ENCODE measurements at places on chromosomes 3 and 15.

GRCh38 chr15:88089024-88089620 is 167.4 kb downstream of the NTRK3 start:
- no peak overlapping the region for H3K27ac ChIP-seq
- no peaks in the 10 kb centered on the region for H3K27me3 ChIP-seq
- H3K36me3 ChIP-seq = no peaks in the 10 kb centered on the region
- no peak for DNase-seq
- H3K4me1 ChIP-seq = peaks cover 16% of the 10 kb centered on the region
- no peak overlapping the region for H3K4me3 ChIP-seq

GRCh38 chr3:37279236-37279635 is 104.9 kb upstream of the LRRFIP2 start:
- no peak overlapping the region for H3K4me3 ChIP-seq
- peaks cover 36% of the 10 kb centered on the region for H3K36me3 ChIP-seq
- peaks cover 7% of the 10 kb centered on the region for H3K4me1 ChIP-seq
- H3K27me3 ChIP-seq = no peaks in the 10 kb centered on the region
- H3K27ac ChIP-seq = no peak overlapping the region
- no peak for DNase-seq

DNA sequence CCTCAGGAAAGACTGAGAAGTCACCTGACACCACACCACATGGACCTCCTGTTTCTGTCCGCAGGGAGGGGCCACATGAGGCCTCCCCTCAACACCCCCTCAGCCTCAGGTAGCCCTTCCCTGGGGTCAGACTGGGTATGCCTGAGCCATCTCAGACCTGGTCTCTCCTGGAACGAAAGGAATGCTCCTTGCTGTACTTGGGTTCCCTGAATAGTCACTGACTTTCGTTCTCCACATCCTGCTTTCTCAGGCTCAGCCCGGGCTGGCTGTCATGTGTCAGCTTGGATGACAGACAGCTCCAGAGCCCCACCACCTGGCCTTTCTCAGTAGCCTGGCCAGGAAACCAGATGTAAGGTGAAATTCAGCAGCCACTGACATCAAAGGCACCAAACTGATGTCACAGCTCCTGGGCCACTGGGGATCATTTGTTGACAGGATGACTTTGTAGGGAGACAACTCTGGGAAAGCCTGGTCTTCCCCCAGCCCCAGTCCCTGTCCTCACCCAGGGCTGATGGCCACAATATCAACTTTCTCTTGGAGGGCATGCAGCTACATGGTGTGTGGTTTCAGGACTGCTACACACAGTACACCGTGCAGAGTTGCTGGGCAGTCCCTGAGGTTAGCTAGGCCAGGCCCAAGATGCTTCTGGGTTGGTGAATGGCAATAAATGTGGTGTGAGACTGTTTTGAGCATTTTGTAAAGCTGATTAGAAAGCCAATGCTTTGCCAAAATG is 141.4 kb upstream of the MRPS22 start:
- H3K4me1 ChIP-seq = no peaks in the 10 kb centered on the region
- no peaks in the 10 kb centered on the region for H3K27me3 ChIP-seq
- H3K27ac ChIP-seq = no peak overlapping the region
- DNase-seq = peak; percentile 67
- H3K36me3 ChIP-seq = no peaks in the 10 kb centered on the region
- H3K4me3 ChIP-seq = no peak overlapping the region

GRCh38 chr3:176977331-176977730 is 220.0 kb downstream of the TBL1XR1 start:
- H3K27ac ChIP-seq = no peak overlapping the region
- H3K4me3 ChIP-seq = no peak overlapping the region
- no peaks in the 10 kb centered on the region for H3K4me1 ChIP-seq
- H3K36me3 ChIP-seq = no peaks in the 10 kb centered on the region
- DNase-seq = no peak
- no peaks in the 10 kb centered on the region for H3K27me3 ChIP-seq

- no peaks in the 10 kb centered on the region for H3K27me3 ChIP-seq
- H3K36me3 ChIP-seq = no peaks in the 10 kb centered on the region
- no peak overlapping the region for H3K27ac ChIP-seq
- no peak for DNase-seq
- no peak overlapping the region for H3K4me3 ChIP-seq
Measured at GRCh38 chr3:112688819-112689218, 47.9 kb upstream of the CCDC80 start.

DNA sequence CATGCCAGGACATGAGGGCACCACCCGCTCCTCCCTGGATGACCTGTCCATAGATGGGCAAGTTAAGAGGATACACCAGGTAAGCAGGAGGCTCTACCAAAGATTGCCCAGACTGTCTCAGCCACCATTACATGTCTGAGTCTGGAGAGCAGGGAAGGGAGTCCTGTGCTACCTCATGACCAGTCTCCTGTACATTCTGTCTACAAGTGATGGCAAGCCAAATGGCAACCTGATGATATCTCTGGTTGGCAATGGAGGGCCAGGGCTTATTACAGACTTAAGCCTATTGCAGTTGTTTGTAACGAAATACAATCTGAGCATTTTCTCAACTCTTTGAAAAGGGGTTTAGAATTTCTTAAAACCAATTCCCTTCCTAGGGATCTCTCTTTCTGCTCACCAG is 31.8 kb downstream of the ABHD6 start:
- no peak overlapping the region for H3K27ac ChIP-seq
- no peak overlapping the region for H3K4me3 ChIP-seq
- no peaks in the 10 kb centered on the region for H3K27me3 ChIP-seq
- H3K36me3 ChIP-seq = peaks cover 13% of the 10 kb centered on the region
- H3K4me1 ChIP-seq = peaks cover 7% of the 10 kb centered on the region
- no peak for DNase-seq

GRCh38 chr3:172031996-172032395 is 7.4 kb upstream of the FNDC3B start:
- H3K27ac ChIP-seq = no peak overlapping the region
- H3K4me3 ChIP-seq = no peak overlapping the region
- no peak for DNase-seq
- H3K36me3 ChIP-seq = no peaks in the 10 kb centered on the region
- H3K27me3 ChIP-seq = no peaks in the 10 kb centered on the region
- H3K4me1 ChIP-seq = no peaks in the 10 kb centered on the region

GRCh38 chr3:66692042-66692765 is 191.4 kb upstream of the LRIG1 start:
- DNase-seq = no peak
- H3K4me3 ChIP-seq = no peak overlapping the region
- H3K27me3 ChIP-seq = no peaks in the 10 kb centered on the region
- H3K36me3 ChIP-seq = no peaks in the 10 kb centered on the region

GRCh38 chr3:39165518-39165917 is 12.1 kb upstream of the CSRNP1 start:
- no peak overlapping the region for H3K4me3 ChIP-seq
- no peaks in the 10 kb centered on the region for H3K4me1 ChIP-seq

GRCh38 chr3:12308517-12308916 is 19.6 kb downstream of the PPARG start:
- no peak overlapping the region for H3K27ac ChIP-seq
- no peaks in the 10 kb centered on the region for H3K36me3 ChIP-seq
- no peak overlapping the region for H3K4me3 ChIP-seq
- H3K27me3 ChIP-seq = no peaks in the 10 kb centered on the region

DNA sequence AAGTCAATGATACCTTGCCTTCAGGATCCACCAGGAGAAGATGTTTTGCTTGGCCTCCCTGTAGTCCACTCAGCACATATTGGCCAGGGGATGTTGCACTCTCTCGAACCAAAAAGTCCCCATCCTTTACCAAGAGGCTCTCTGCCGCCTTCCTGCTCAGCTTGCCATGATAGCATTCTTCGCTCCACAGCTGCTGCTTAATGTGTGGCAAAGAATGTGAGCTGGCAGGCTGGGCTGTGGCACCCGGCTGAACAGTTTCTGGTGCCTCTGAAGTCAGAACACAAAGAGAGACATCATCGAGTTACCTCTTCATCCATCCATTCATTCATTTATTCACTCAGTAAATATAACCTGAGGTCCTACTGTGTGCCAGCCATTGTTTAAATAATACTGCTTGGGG is 23.9 kb upstream of the CEP152 start:
- no peaks in the 10 kb centered on the region for H3K27me3 ChIP-seq
- no peak overlapping the region for H3K4me3 ChIP-seq

GRCh38 chr3:155385896-155386625 is 92.6 kb upstream of the STRIT1 start:
- H3K27me3 ChIP-seq = no peaks in the 10 kb centered on the region
- H3K27ac ChIP-seq = no peak overlapping the region
- DNase-seq = no peak
- H3K4me1 ChIP-seq = peaks cover 24% of the 10 kb centered on the region

GRCh38 chr15:42868683-42869082 is 51.9 kb downstream of the TTBK2 start:
- H3K27ac ChIP-seq = no peak overlapping the region
- H3K4me3 ChIP-seq = no peak overlapping the region
- H3K27me3 ChIP-seq = no peaks in the 10 kb centered on the region
- no peaks in the 10 kb centered on the region for H3K4me1 ChIP-seq
- no peaks in the 10 kb centered on the region for H3K36me3 ChIP-seq

- H3K27me3 ChIP-seq = no peaks in the 10 kb centered on the region
- DNase-seq = no peak
- H3K4me3 ChIP-seq = no peak overlapping the region
- peaks cover 10% of the 10 kb centered on the region for H3K4me1 ChIP-seq
- no peaks in the 10 kb centered on the region for H3K36me3 ChIP-seq
Measured at GRCh38 chr3:98986073-98986472, 84.6 kb upstream of the DCBLD2 start.

- H3K4me1 ChIP-seq = peaks cover 8% of the 10 kb centered on the region
- DNase-seq = no peak
- no peak overlapping the region for H3K27ac ChIP-seq
- no peak overlapping the region for H3K4me3 ChIP-seq
- no peaks in the 10 kb centered on the region for H3K27me3 ChIP-seq
Measured at GRCh38 chr3:46578973-46579755, 13.1 kb upstream of the LRRC2 start.

GRCh38 chr15:88166082-88166993 is 90.2 kb downstream of the NTRK3 start:
- H3K4me3 ChIP-seq = no peak overlapping the region
- H3K27me3 ChIP-seq = no peaks in the 10 kb centered on the region
- H3K4me1 ChIP-seq = no peaks in the 10 kb centered on the region
- no peak overlapping the region for H3K27ac ChIP-seq

GRCh38 chr15:52421029-52421428 is 107.7 kb downstream of the MYO5A start:
- H3K4me3 ChIP-seq = no peak overlapping the region
- no peaks in the 10 kb centered on the region for H3K36me3 ChIP-seq
- no peak for DNase-seq
- H3K27ac ChIP-seq = no peak overlapping the region
- H3K4me1 ChIP-seq = no peaks in the 10 kb centered on the region

DNA sequence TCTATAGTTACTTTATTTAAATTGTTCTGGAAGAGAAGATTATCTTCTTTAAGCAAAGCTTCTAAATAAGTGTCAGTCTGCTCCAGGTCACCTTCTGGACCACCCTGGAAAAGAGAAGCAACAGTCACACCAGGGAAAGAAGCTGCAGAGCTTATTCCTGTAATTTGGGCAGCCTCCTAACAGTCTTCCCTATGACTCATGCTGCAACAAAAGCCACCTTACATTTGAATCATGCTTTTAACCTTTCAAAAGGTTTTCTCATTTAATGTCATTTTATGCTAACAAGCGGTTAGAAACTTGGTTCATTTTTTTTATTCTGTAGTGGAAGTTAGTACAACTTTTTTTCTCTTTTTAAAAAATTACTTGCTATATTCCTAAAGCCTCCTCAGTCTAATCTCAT is 5.3 kb upstream of the GUCA1C start:
- H3K36me3 ChIP-seq = no peaks in the 10 kb centered on the region
- DNase-seq = no peak
- no peaks in the 10 kb centered on the region for H3K27me3 ChIP-seq
- no peak overlapping the region for H3K27ac ChIP-seq

- no peaks in the 10 kb centered on the region for H3K27me3 ChIP-seq
- no peak overlapping the region for H3K4me3 ChIP-seq
- H3K36me3 ChIP-seq = no peaks in the 10 kb centered on the region
- H3K4me1 ChIP-seq = peaks cover 80% of the 10 kb centered on the region
Measured at GRCh38 chr3:136166507-136166906, 29.6 kb downstream of the MSL2 start.

DNA sequence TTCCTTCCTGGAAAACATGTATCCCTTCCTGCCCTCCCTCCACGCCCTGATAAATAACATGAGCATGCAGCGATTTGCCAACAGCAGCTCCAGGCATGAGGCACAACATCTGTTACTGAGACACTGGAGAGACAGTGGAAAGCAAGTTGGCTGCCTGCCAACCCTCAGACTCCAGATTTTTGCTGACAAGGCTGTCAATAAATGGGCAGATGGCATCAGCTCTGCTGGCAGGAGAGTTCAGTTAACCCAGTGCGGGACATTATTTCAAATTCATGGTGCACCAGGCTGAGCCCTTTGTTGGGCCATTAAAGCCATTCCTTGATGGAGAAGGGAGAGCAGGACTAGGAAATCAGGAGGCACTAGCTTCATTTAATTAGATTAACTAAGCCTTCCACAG is 293.3 kb downstream of the MEX3B start:
- peak overlapping the region; percentile 20 for H3K27ac ChIP-seq
- H3K36me3 ChIP-seq = no peaks in the 10 kb centered on the region
- no peaks in the 10 kb centered on the region for H3K27me3 ChIP-seq

DNA sequence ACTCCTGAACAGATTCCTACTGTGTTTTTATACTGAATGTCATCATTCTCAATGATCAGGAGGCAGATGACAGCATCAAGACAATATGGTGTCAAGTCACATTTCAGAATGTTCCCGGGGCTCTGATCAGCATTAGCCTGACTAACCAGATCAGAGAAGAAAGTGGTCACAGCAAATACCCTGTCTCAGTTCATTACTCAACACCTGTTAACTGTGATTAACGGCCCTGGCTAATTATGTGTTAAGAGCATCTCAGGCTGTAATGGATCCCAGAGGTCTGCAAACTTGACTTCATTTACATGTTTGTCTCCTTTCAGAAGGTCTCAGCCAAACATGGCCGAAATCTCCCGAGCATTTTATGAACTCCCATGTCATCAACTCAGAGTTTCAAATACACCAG is 833.7 kb downstream of the FHIT start:
- no peak for DNase-seq
- no peaks in the 10 kb centered on the region for H3K36me3 ChIP-seq
- H3K4me3 ChIP-seq = no peak overlapping the region
- no peak overlapping the region for H3K27ac ChIP-seq
- H3K4me1 ChIP-seq = no peaks in the 10 kb centered on the region

DNA sequence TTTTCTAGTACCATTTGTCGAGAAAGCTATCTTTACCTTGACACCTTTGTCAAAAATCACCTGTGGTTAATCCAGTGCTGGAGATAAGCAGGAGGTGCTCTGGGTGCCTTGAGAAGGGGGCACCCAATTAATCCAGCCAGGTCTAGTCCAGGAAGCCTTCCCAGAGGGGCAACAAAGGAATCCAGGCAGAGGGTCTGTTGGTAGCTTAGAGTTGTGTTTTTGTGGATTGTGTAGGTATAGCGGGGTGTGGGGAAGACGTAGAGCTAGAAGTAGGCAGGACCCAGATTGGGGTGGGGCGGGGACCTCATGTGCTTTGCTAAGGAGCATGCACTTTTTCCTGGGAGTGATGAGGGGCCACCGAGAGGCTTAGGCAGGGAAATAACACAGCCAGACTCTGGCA is 6.0 kb upstream of the PIGZ start:
- no peaks in the 10 kb centered on the region for H3K36me3 ChIP-seq
- no peak for DNase-seq
- no peaks in the 10 kb centered on the region for H3K4me1 ChIP-seq
- no peak overlapping the region for H3K27ac ChIP-seq

- no peaks in the 10 kb centered on the region for H3K36me3 ChIP-seq
- no peak overlapping the region for H3K27ac ChIP-seq
- no peaks in the 10 kb centered on the region for H3K27me3 ChIP-seq
- no peak for DNase-seq
- no peak overlapping the region for H3K4me3 ChIP-seq
- no peaks in the 10 kb centered on the region for H3K4me1 ChIP-seq
Measured at GRCh38 chr15:86488046-86488445, 408.4 kb downstream of the AGBL1 start.

- DNase-seq = no peak
- no peaks in the 10 kb centered on the region for H3K36me3 ChIP-seq
- H3K4me1 ChIP-seq = no peaks in the 10 kb centered on the region
- H3K27me3 ChIP-seq = no peaks in the 10 kb centered on the region
Measured at GRCh38 chr3:39334205-39334604, 4.7 kb downstream of the CCR8 start.
